ENCODE measurements at places on chromosomes 1 and 21. TPM values are rescaled to one million over a fixed set of nuclear protein-coding genes. Genes with fewer than 3 reads are reported as not detected.

- peaks cover 14% of the 10 kb centered on the region for H3K4me1 ChIP-seq
- H3K27ac ChIP-seq: peak overlapping the region; percentile 87
- H3K27me3 ChIP-seq: no peaks in the 10 kb centered on the region
- no peaks in the 10 kb centered on the region for H3K36me3 ChIP-seq
- peak; percentile 53 for DNase-seq
- no peak overlapping the region for H3K4me3 ChIP-seq
Observed at GRCh38 chr1:156106624-156107488, 7.7 kb upstream of the LMNA start.

DNA sequence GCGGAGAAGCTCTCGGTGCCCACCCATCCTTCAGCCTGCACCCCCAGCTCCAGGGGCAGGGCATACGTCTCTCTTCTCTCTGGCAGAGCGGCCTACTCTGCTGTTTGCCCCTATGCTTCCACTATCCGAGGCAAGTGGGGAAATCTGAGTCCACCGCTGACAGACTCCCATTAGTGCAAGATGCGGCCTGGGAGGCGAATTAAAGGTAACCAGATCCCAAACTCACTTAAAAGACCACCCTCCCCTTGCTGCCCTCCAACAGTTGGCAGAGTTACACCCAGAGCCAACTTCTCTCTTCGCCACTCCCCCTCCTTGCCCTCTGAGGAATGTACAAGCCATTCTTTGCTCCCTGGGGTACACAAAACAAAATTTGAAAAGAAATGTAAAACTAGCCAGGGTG is 6.4 kb downstream of the FOXD3 start:
- DNase-seq: no peak
- H3K4me3 ChIP-seq: no peak overlapping the region
- H3K36me3 ChIP-seq: no peaks in the 10 kb centered on the region

DNA sequence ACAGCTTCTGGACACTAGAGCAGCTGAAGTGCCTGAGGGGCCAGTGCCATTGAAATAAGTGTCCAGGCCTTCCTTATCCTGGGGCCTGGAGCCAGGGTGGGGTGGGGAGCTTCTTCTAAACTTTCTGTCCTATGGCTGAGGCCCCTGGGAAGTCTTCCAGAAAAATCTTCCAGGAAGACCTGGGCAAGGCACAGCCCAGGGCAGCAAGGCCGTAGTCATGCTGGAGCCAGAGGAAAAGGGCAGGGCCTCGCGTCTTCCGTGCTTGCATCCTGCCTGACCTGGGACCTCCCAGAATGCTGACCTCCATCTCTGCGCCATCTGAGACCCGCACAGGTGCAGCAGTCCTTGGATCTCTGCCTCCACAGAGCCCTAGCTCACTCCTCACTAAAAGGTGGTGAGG is 96.7 kb upstream of the SLC44A3 start:
- no peak overlapping the region for H3K4me3 ChIP-seq
- H3K4me1 ChIP-seq: peaks cover 14% of the 10 kb centered on the region
- H3K27ac ChIP-seq: no peak overlapping the region
- DNase-seq: no peak
- H3K36me3 ChIP-seq: no peaks in the 10 kb centered on the region

DNA sequence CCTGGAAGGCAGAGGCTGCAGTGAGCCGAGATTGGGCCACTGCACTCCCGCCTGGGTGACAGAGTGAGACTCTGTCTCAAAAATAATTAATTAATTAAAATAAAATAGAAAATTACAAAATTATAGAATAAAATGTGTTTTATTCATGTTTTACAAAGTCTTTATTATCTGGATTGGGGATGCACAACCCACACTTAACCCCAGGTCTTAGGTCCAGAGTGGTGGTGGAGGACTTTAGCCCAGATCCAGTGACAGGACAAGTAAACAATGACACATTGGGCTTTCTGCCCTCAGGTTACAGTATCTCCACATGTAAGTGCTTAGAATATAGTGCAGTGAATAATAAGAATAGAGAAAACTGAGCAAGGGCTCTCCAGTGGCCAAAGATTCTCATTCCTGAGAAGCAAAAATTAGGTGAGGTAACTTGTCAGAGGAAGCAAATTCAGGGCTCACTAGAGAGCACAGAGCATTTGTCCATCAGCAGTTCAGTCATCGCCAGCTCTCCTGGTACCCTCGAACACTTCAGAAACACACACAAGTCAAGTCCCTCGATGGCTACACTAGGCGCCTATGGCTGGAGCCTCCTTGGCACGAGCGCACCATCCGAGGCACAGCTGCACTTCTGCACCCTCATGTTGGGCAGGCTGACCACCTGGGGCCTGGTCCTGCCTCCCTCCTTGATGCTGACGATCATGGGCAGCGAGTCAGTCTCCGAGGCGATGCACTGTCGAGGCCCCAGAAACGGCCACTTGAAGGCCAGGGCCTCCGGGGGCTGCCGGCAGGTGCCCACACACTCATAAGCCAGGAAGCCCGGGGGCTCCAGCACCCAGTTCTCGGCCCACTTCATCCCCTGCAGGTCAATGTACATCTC is 2.6 kb downstream of the LEFTY1 start:
- no peaks in the 10 kb centered on the region for H3K4me1 ChIP-seq
- H3K27ac ChIP-seq: no peak overlapping the region
- no peaks in the 10 kb centered on the region for H3K36me3 ChIP-seq
- no peak for DNase-seq
- H3K4me3 ChIP-seq: no peak overlapping the region

- no peaks in the 10 kb centered on the region for H3K36me3 ChIP-seq
- peaks cover 24% of the 10 kb centered on the region for H3K27me3 ChIP-seq
Observed at GRCh38 chr1:118986555-118987467, 1.3 kb downstream of the TBX15 start.

GRCh38 chr1:31970873-31971272 is 32.7 kb upstream of the PTP4A2 start:
- H3K36me3 ChIP-seq: no peaks in the 10 kb centered on the region
- no peaks in the 10 kb centered on the region for H3K4me1 ChIP-seq
- no peaks in the 10 kb centered on the region for H3K27me3 ChIP-seq

DNA sequence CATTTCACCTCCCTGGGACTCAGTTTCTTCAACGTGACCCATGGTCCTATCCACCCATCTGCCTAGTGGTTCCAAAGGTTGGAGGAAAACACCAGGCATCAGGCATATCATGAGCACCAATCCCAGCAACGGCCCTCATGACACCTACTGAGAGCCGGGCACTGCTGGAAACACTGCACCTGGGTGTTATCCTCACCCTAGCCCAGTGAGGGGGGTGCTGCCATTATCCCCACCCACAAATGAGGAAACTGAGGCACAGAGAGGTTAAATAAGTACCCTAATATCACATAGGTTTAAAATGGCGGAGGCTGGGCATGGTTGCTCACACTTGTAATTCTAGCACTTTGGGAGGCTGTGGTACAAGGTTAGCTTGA is 206.9 kb downstream of the MATN1 start:
- no peak overlapping the region for H3K27ac ChIP-seq
- H3K4me3 ChIP-seq: no peak overlapping the region
- H3K36me3 ChIP-seq: no peaks in the 10 kb centered on the region
- DNase-seq: no peak
- H3K27me3 ChIP-seq: no peaks in the 10 kb centered on the region

DNA sequence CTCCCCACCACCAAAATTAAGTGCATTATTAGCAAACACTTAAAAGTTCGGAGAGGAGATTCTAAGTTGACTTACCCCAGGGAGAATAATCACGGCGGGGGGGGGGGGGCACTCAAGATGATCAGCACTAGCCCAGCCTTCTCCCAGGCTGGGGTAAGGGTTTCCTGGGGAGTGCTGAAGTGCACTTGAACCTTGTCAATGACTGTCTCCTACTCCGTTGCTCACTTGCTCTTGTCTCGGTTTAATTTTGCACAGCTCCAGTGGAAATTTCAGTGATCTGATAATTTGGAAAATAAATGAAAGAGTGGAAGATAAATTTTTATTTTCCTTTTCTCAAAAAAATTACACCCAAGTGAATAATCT is 59.2 kb downstream of the PBX1 start:
- peak overlapping the region; percentile 3 for H3K27ac ChIP-seq
- no peaks in the 10 kb centered on the region for H3K36me3 ChIP-seq
- peaks cover 39% of the 10 kb centered on the region for H3K4me1 ChIP-seq
- H3K27me3 ChIP-seq: no peaks in the 10 kb centered on the region

GRCh38 chr1:62912028-62912638 is 128.2 kb downstream of the ATG4C start:
- H3K4me1 ChIP-seq: no peaks in the 10 kb centered on the region
- H3K36me3 ChIP-seq: no peaks in the 10 kb centered on the region
- no peak overlapping the region for H3K27ac ChIP-seq
- no peak overlapping the region for H3K4me3 ChIP-seq

DNA sequence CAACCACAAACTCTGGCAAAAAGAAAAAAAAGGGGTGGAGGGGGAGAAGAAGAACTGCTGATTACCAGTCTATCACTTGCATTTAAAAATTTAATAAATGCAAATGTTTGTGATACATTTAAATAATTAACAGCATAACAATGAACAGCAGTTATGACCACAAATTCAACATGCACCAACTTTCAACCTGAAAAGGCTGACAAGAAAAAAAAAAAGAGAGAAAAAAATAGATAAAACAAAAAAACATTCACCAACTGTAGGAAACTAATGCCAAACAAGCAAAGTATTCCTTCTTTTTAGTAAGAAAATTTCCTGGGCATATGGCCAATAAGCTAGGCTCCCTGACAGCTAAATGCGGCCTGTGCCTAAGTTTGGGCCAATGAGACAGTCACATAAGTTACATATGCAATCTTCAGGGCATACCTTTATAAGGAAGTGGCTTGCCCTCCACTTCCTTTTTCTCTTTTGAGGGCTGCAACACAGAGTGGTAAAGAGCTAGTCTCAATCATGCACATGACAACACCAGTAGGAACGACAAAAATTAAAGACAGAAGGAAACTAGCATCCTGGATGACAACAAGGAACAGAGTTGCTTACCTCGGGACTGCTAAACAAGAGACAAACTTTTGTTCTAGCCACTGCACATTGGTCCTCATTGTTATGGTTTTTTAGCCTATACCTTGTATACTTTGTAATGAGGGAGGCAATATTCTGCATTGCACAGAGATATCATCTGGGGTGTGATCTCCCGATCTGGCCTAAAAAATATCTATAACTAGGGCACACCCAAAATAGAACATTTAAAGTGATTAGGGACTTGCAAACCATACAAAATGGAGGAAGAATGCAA is 24.2 kb upstream of the PHTF1 start:
- DNase-seq: peak; percentile 86
- H3K36me3 ChIP-seq: no peaks in the 10 kb centered on the region
- peak overlapping the region; percentile 62 for H3K27ac ChIP-seq
- no peaks in the 10 kb centered on the region for H3K27me3 ChIP-seq

DNA sequence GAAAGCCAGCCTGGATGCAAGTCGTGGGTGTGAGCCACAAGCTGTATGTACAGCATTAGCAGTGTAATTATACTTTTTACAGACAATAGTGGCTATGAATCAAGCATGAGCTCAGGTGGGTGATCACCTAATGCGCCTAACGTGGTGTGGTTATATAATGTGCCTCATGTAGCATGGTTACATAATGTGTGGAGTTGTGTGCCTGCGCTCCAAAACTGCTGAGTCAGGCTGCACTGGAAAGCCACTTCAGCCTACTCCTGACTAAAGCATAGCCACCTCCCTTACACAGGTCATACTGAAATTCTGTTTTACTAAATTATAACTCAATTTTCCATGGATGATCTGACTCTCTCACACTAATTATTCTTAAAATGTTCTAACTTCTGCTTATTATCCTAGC is 69.8 kb downstream of the KCNT2 start:
- no peak overlapping the region for H3K4me3 ChIP-seq
- no peak for DNase-seq
- H3K27me3 ChIP-seq: no peaks in the 10 kb centered on the region
- no peaks in the 10 kb centered on the region for H3K36me3 ChIP-seq

DNA sequence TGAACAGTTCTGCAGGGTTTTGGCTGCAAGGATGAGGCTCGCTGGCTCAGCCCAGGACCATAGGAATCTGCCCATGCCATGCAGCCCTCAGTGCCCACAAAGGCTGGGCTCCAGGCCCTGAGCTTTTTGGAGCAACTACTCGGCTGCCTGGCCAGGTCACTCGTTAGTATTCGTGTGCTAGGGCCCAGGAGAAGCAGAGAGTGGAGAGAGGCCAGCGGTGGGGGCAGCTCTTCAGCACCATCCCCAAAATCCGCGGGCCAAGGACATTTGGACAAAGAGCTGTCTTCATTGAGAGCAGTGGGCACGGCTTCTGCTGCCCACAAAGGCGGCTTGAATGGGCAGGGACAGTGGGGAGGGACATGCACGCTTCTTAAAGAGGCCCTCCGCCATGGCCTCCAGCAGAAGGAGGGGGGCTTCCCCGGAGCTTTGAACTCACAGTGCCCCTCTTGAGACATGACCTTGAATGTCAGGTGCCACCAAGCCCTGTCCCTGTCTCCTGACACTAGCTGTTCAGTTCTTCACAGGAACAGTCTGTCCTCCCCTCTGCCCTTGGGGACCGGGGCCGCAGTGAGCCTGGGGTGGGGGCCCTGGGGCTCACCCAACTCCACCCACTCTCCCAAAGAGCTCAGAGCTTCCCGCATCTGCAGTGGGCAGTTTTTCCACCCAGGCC is 106.1 kb upstream of the ARHGEF16 start:
- H3K27ac ChIP-seq: peak overlapping the region; percentile 80
- H3K4me3 ChIP-seq: no peak overlapping the region
- no peak for DNase-seq
- H3K4me1 ChIP-seq: no peaks in the 10 kb centered on the region
- no peaks in the 10 kb centered on the region for H3K27me3 ChIP-seq
- no peaks in the 10 kb centered on the region for H3K36me3 ChIP-seq

- no peak overlapping the region for H3K4me3 ChIP-seq
- peak; percentile 53 for DNase-seq
- no peak overlapping the region for H3K27ac ChIP-seq
- H3K27me3 ChIP-seq: no peaks in the 10 kb centered on the region
- no peaks in the 10 kb centered on the region for H3K36me3 ChIP-seq
- peaks cover 30% of the 10 kb centered on the region for H3K4me1 ChIP-seq
Observed at GRCh38 chr1:81681601-81682266, 119.0 kb upstream of the ADGRL2 start.

DNA sequence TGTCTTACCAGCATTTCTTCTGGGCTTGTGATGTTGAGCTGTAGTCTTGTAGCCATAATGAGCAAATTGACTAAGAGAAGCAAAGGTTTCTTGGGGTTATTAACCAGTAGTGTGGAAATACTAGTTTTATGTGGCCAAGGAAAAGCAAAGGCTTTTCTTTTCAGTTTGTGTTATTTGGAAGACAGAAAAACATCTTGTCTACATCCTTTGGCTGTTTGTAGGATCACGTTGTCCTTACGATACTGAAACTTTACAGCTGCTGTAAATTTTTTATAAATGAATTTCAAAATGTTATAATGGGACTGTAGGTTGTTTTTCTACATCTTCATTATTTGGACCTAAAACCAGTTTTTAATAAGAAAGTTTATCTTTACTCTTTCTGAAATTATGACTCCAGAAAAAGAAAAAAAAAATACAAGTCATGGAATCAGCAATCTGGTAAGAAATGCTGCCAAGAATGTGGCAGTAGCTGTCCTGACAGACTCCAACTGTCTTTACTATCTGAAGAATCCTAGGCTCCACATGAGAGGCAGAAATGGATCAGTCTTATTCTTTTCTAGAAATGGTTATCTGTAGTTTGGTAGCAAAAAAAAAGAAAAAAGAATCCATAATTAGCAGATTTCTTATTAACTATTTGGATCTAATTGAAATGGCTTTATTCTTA is 41.6 kb upstream of the QSOX1 start:
- H3K4me1 ChIP-seq: peaks cover 37% of the 10 kb centered on the region
- H3K36me3 ChIP-seq: peaks cover 8% of the 10 kb centered on the region
- H3K4me3 ChIP-seq: no peak overlapping the region
- peak; percentile 85 for DNase-seq
- no peaks in the 10 kb centered on the region for H3K27me3 ChIP-seq

Gene KRTAP13-2
- total RNA-seq: not detected

Gene F11R
- total RNA-seq: 201 TPM

Gene CR1
- total RNA-seq: 11.2 TPM

Gene FCRL3
- 0.61 TPM for total RNA-seq

Gene TMEM82
- not detected for total RNA-seq
